OCI-LY7 (cell line): ENCODE measurements at places on chromosomes 11 and 22. TPM values are rescaled to one million over a fixed set of nuclear protein-coding genes. Genes with fewer than 3 reads are reported as not detected.

Gene TMPRSS5
- total RNA-seq = 0.33 and 0.65 TPM in 2 replicates

Gene OR2D2
- total RNA-seq = 3.2 and 3.3 TPM in 2 replicates

DNA sequence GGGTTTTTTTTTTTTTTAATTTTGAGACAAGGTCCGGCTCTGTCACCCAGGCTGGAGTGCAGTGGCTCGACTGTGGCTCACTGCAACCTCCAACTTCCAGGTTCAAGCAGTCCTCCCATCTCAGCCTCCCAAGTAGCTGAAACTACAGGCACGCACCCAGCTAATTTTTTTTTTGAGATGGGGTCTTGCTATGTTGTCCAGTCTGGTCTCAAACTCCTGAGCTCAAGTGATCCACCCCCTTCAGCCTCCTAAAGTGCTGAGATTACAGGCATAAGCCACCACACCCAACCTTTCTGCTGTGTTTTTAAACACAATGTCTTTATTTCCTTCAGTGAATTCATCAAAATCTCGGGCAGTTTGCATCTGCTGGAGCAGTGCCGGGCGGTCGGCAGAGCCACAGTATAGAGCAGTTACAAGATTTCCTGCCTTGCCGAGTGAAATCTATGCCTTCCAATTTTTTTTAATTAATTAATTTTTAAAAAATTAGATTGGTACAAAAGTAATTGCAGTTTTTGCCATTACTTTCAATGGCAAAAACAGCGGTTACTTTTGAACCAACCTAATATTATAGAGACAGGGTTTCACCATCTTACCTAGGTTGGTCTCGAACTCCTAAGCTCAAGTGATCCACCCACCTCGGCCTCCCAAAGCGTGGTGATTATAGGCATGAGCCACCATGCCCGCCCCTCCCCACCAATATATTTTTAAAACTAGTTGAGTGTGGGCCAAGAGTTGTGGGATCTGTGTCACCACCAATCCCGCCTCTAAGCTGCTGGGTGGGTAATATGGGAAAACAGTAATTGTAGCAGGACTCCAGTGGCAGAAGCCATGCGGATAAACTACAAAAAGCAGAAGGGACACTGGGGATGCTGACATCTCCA is 2.7 kb upstream of the ACY3 start:
- DNase-seq = no peak

GRCh38 chr22:44214187-44214586 is 33.5 kb downstream of the PARVG start:
- no peak for DNase-seq

- DNase-seq = peak; percentile 8
Measured at GRCh38 chr11:66183494-66184048, 84.9 kb upstream of the RAB1B start.

GRCh38 chr11:104876861-104877431 is 21.3 kb downstream of the CASP12 start:
- no peak for DNase-seq

Gene OR4D11
- not detected in 2 replicates for total RNA-seq
